ENCODE measurements at places on chromosomes 16 and 17.
A peak's percentile ranks its signal among the peaks of the same experiment; 100 is the strongest.

- no peak for DNase-seq
These were observed 11.7 kb upstream of the SPATA32 start for GRCh38 chr17:45273551-45273957.

GRCh38 chr16:69796285-69797118 is 34.4 kb downstream of the WWP2 start:
- DNase-seq, result peak; percentile 85

DNA sequence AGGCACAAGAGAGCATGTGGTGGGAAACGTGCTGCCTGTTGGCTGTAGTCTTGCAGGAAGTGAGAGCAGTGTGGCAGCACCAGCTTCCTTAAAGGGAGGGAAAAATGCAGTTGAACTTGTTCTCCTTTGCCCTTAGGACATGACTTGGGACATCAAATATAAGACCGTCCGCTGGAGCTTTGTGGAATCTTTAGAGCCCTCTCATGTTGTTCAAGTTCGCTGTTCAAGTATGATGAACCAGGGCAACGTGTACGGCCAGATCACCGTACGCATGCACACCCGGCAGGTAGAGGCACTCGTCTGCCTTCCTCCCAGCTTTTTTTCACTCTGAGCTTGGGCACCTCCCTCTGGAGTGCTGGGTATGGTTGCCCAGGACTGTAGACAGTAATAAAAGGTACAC is 23.3 kb downstream of the GPR179 start:
- DNase-seq, result no peak

GRCh38 chr17:77396610-77397009 is 255.8 kb downstream of the SEC14L1 start:
- no peak for DNase-seq

DNA sequence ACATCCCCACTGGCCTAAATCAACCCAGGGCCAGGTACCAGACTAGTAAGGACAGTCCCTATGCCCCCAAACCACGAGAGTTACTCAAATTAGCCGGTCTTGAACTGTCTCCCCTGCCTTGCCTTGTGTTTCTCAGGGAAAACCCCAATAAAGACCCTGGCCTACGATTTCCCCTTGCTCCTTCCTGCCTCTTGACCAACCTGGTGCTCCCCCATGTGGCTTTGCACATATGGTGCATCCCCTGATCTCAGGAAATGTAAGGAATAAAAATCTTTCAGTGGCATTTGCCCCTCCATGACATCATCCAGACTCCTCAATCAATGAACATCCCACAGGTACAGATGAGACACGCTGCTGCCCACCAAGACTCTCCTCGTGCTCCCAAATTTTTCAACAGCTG is 87.9 kb downstream of the ZNF18 start:
- no peak for DNase-seq

DNA sequence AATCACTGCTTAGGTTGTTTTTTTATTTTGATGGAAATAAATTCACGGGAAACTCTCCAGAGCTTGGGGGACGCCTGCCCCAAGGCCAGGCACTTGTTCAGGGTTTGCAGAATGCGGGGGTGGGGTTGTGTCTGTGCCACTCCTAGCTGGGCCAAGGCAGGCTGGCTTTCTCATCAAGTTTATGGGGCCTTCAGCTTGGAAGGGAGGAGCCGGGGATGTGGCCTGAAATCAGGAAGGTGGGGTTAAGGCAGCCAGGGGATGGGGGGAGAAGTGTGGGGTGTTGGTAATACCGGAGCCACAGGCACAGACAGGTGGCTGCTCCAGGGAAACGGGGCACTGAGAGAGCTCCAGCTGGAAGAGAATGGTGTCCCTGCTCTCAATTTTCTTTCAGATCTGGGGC is 1.7 kb upstream of the CHAD start:
- no peak for DNase-seq

GRCh38 chr16:87086575-87086974 is 230.6 kb downstream of the C16orf95 start:
- DNase-seq, result peak; percentile 7

GRCh38 chr16:57830890-57831484 is 28.7 kb upstream of the KIFC3 start:
- DNase-seq, result no peak

GRCh38 chr16:23575834-23576233 is 18.3 kb downstream of the UBFD1 start:
- no peak for DNase-seq

GRCh38 chr17:38582069-38582468 is 23.7 kb downstream of the SRCIN1 start:
- DNase-seq, result no peak

DNA sequence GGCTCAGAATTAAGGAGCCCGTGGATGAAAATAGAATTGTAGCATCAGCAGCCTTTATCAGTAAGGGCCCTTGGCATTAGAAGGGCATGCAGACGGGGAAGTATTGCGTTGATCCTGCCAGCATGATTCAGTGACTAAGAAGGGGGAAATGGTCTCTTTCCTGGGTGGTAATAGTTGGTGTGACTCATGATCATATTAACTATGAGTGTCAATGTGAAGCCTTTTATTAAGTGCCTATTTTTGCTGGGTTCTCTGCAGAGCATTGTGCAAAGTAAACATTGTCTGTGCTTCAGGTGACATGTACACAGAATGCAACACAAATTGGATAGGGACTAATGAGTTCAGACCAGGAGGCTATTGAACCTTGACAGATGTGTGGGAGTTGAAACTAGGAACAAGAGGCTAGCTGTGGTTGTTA is 24.5 kb downstream of the RCVRN start:
- DNase-seq, result peak; percentile 14

GRCh38 chr16:3485097-3485745 is 10.1 kb downstream of the C16orf90 start:
- no peak for DNase-seq

- no peak for DNase-seq
These were observed 39.3 kb downstream of the MEAK7 start for GRCh38 chr16:84465154-84465553.

DNA sequence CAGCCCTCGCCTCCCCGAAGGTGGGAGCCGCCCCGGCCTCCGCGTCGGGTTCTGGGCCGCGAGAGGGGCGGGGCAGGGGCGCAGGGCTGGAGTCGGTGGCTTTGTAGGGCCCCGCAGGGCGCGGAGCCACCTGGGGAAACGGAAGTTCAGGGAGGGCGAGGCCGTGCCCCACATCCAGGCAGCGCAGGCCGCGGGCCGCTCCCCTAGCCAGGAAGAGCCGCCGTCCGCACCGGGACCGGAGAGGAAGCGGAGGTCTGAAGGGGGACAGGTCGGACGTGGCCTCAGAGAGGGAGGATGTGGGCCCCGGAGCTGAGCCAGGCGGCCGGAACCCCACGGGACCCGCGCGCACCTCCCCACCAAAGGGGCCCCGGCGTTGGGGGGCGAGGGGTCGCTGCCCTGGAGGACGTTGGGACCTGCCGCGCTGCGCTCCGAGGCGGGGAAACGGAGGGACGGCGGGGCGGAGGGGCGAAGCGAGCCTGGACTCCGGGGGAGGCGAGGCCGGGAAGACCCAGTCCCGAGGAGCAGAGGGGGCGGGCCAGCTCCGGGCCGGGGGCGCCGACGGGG is 482 bp upstream of the SLC16A3 start:
- no peak for DNase-seq

DNA sequence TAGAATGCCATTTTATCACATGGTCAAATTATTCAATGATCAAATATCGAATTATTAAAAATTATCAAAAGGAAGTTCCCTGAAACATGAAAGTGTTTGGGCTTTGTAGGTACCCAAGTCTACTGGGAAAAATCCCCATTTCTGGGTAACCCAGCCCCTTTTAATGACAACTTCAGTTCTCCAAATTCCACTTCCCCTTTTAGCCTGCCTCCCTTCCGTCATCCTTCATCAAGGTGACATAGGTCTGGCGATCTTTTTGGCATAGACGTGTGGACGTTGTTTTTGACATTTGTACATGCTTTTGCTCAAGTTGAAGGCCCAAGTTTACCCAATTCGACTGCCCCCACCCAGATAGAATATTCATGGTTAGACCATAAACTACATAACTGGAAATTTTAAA is 660.9 kb downstream of the MAF start:
- DNase-seq, result no peak

DNA sequence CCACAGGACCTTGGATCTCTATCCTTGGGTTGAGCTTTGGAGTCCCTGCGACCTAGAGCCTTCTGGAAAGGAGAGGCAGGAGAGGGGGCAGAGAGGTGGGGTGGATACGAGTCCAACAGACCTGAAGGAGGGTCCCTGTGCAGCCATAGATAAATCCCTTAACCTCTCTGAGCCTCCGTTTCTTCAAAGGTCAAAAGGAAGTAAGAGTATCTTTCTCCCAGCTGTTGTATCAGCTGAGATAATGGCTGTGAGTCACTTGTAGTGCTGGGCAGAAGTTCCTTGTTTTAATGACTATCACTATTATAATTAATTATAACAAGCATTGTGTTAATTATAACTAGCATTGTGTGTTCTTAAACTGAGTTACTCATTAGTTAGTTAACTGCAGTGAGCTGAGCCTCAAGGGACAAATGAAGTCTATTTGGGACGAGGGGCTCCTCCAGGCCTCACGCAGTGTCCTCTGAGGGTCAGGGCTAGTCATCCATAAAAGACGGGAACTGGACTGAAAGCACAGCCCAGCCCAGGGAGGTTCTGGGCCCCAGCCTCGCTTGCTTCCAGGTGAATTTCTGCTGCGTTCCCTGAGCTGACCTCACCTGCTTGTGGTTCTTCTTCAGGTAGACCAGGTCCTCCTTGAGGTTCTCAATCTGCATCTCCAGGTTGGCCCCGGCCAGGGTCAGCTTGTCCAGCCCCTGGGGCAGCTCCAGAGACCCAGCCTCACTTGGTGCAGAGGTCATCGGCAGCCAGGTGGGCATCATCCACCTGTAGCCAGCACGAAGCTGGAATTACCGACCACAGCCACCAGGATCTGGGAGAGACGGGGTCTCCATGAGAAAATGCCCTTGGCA is 5.7 kb upstream of the KRT17 start:
- no peak for DNase-seq

- no peak for DNase-seq
These were observed 62.9 kb downstream of the SMURF2 start for GRCh38 chr17:64599187-64599676.

DNA sequence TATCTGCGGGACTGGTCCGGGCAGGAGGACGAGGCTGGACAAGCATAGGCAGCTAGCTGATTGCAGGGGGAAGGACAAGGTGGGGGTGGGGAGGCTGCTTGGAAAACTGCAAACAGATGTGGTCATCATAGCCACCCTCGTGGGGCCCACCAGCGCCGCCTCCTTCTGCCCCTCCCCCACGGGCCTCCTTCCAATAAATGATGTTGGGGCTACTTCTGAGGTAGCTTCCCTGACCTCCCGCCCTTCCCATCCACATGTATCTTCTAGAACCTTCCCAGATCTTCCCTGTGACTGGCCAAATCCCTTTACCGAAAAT is 12.3 kb upstream of the CDC42EP4 start:
- DNase-seq, result peak; percentile 49

DNA sequence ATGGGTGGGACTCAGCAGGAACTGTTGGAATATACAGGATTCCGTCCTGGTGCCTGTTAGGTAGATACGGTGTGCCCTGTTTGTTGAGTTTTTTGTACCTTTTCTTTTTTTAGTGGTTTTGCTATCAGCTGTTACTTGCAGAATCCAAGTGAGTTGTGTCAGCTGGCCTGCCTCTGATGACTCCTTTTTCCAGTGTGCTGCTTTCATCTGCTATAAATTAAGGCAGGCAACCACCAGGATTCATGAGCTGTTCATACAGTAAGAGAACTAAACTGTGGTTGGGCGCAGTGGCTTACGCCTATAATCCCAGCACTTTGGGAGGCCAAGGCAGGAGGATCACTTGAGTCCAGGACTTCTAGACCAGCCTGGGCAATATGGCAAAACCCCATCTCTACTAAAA is 79.9 kb downstream of the WNT3 start:
- no peak for DNase-seq

GRCh38 chr16:58855291-58855863 is 121.3 kb upstream of the GOT2 start:
- DNase-seq, result no peak

GRCh38 chr16:64225696-64226095 is 896.2 kb downstream of the CDH11 start:
- DNase-seq, result no peak

DNA sequence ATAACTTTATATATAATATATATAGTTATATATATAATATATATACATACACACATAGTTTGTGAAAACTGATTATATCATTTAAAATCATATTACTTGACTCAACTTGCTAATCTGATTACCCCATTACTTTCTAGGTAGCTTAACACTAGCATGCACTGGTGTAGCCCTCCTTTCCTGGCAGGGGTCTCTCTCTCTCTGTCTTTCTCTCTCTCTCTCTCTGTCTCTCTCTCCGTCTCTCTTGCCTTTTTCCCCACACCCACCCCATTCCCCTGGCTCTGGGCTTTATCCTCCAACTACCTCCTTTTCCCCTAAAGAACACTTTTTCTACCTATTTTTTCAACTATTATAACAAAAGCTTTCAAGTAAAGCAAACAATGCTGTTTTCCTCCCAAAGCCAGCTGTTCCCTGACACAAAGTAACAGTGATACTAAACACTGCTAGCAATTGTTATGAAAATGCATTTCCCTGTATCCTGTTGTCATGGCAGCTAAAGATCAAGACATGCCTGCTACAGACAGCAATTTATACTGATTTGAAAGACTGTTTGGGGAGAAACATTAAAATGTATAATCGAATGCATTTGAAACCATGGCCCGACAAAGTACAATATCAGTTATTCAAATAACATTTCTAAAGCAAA is 89.4 kb downstream of the CHD9NB start:
- DNase-seq, result no peak

GRCh38 chr17:76272541-76273444 is 7.6 kb downstream of the UBALD2 start:
- DNase-seq, result no peak

- no peak for DNase-seq
These were observed 12.3 kb upstream of the SPAG9 start for GRCh38 chr17:51132964-51133319.

DNA sequence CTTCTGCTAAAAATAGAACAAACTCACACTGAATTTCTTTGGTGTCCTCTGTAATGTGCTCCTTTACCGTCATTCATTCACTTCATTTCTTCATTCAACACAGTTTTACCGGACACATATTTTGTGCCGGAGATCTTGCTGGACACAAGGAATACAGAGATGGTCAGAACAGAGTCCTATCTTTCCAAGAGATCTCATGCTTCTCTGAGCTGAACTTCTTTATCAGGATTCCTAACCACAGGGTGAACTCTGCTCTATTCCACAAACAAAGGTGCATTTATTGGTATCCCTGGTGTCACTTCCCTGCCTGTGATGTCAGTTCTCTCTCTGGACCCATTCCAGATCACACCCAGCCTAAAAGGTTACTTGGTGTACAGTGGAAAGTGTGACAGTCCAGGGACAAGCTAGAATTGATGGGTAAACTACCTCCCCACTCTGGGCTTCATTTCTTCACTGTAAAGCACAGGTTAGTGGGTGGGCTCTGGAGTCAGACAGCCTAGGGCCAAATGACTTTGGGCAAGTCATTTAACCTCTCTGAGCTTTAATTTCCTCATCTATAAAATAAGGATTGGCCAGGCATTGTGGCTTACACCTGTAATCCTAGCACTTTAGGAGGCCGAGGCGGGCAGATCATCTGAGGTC is 4.2 kb downstream of the IFI35 start:
- no peak for DNase-seq

GRCh38 chr17:60908324-60908723 is 230.7 kb downstream of the BCAS3 start:
- DNase-seq, result no peak

All from fibroblast of pulmonary artery (primary cell).